ENCODE measurements at places on chromosomes 7 and 10.

DNA sequence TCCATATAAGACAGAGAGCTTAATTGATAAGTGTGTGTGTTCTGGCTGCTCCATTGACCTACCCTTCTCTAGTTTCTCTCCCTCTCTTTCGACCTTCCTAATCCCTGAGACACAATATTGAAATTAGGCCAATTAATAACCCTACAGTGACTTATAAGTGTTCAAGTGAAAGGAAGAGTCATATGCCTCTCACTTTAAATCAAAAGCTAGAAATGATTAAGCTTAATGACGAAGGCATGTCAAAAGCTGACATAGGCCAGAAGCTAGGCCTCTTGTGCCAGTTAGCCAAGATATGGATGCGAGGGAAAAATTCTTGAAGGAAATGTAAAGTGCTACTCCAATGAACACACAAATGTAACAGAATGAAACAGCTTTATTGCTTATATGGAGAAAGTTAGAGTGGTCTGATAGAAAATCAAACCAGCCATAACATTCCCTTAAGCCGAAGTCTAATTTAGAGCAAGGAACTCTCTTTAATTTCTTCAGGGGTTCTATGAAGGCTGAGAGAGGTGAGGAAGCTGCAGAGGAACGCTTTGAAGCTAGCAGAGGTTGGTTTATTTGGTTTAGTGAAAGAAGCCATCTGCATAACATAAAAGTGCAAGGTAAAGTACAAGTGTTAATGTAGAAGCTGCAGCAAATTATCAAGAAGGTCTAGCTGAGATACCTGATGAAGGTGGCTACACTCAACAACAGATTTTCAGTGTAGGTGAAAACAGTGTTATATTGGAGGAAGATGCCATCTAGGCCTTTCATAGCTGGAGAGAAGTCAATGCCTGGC lies 53.8 kb downstream of the ST7 start:
- no peak for DNase-seq

DNA sequence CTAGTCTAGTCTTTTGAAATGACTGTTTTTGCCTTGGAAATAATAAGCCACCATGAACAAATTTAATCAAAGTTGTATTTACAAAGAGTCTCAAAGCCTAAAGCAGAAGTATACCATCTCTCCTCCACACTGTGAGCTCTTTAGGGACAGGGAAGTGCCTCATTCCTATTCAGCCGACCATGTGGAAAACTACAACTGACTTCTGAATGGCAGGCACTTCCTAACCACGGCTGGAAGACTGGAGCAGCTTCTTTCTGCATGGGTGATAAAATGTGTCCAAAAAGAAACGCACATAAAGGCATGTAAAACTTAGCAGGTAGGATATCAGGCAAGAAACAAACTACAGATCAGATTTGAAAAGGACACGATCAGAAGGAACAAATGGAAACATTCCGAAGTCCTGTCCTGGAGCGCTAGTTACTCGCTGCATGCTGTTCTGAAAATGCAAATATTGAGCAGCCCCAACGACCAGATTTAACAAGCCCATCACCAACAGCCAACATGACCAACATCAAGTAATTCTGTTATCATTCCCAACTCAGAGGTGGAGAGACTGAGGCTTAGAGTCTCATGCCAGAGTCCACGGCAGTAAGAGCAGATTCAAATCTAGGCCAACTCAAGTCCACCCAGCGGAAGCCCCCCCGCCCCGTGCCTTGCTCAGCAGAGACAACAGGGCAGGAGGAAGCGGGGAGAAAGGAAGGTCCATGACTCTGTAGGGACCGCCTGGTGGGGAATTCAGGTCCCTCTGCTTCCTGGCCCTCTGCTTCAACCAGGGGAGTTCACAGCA lies 26.5 kb downstream of the CTBP2 start:
- DNase-seq = no peak

DNA sequence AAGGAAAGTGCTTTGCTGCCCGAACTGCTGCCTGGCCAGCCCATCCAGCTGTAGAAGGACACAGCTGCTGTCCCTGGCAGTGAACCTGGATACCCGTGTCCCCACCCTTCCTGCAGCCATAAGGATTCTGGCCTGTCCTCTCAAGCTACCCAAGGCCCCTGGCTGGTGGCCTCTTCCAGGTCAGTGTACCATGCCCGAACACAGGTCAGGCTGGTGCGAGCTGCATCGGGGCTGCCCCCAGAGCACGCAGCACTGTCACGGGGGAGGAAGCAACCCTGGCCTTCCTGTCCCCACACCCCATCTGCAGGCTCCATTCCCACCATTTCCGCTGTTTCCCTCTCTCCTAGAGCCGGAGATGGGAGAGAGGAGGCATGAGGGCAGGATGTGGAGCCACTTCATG lies 30.5 kb upstream of the PWWP2B start:
- DNase-seq = no peak

DNA sequence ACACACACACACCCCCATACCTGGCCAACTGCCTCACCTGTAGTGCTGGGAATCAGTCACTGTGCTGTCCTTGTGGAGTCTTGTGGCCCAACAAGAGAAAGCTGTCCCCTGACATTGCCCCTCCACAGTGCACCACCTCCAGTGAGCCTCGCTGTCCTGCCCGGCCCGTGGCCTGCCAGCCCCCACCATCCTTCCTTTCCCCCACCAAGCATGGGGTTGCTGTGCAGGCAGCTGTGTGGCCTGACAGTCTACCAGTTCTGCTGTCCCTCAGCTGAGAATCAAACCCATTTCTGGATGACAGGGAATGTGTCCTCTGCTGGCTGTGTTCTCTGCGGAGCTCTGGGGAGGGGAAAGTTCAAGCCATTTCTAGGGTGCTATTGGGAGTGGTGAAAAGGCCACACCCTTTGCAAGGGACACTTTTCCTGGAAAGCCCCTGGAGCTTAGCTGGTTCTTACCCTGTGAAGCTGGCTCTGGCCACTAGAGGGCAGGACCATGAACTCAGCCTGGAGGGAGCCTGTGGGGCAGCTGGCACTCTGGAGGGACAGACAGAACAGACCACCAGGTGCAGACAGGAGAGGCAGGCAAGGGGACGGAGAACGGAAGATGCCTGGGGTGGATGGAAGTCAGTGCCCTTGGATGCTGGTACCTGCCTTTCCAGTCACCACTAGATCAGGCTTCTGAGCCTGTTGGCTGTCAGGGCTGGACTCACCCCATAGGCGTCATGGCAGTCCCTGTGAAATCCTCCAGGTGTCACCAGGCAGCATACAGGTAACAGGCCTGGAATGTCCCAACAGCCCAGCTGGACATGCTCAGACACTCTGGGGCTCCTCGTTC lies 10.5 kb upstream of the MTPAP start:
- peak; percentile 18 for DNase-seq

DNA sequence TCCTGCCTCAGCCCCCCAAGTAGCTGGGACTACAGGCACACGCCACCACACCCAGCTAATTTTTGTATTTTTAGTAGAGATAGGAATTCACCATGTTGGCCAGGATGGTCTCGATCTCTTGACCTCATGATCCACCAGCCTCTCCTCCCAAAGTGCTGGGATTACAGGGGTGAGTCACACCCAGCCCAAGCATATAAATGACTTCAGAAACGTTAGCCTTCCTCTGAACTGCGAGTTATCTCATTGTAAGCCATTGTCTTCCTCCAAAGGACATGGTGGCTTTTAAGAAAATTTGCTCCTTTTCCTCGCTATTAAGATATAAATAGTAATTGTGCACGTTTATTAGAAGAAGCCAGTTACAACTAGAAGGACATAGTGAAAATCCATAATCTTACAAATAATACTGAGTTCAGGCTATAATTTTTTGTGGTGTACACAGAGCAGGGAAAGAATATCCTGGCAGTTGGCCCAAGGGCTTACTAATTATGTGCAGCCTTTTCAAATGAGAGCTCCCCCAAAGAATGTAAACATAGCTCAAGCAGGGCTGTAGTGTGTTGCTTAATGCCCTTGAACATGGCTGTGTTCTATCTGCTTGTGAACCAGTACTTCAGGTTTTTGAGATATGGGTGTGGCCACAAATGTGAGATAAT lies 495.8 kb downstream of the PARD3 start:
- peak; percentile 67 for DNase-seq

DNA sequence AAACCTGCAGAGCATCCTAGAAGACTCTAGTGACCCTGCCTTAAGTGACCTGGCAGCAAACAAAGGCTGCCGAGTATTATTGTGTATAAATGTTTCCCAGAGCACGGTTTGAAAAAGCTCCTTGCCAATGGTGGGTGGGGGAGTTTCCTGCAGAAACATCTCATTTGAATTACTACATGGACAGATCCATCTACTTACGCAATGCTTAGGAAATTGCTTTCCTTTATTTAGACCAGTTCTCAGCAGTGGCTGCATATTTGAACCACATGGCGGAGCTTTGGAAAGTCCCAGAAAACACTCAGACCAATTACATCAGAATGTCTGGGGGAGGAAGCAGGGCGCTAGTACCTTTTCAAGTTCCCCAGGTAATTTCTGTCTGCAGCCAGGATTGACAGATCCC lies 560.9 kb downstream of the SDK1 start:
- no peak for DNase-seq

DNA sequence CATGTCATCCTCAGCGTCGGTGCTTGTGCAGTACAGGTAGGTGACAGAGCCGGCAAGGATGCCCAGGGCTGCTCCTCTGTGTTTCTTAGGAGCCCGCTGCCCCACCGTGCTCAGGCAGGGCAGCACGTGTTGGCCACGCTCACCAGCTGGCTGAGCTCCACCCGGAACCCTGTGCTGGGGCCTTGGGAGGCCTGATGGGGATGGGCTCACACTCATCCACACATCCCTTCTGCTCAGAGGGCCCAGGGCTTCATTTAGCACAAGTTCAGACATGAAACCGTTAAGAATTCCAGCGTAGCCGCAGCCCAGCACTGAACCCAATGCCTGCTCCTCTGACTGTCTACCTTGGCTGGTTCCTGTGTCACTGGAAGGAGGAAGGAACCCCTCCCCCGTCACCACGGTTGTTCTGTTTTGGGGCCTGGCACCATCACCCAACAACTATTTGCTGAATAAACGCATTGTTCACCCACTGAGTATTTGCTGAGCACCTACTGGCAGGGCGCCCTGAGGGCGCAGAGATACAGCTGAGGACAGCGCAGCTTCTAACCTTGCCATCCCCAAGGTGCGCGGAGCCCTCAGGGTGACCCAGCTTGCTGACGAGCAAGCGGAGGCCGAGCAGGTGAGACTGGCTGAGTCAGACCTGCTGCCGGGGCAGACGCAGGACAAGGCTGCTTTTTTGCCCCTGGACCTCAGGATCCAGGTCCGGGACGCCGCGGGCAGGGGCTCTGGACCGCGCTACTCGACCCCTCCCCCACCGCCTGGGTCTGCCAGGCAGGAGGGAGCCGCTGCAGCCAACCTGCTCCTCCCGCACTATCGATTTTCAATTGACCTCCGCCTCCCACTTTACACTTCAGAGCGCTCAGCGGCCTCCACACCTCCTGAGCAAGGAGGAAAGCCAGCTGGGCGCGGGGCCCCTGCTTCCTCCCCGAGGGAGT lies 50.6 kb upstream of the RET start:
- DNase-seq = no peak

GRCh38 chr10:119713744-119714483 lies 11.9 kb upstream of the INPP5F start:
- no peak for DNase-seq

DNA sequence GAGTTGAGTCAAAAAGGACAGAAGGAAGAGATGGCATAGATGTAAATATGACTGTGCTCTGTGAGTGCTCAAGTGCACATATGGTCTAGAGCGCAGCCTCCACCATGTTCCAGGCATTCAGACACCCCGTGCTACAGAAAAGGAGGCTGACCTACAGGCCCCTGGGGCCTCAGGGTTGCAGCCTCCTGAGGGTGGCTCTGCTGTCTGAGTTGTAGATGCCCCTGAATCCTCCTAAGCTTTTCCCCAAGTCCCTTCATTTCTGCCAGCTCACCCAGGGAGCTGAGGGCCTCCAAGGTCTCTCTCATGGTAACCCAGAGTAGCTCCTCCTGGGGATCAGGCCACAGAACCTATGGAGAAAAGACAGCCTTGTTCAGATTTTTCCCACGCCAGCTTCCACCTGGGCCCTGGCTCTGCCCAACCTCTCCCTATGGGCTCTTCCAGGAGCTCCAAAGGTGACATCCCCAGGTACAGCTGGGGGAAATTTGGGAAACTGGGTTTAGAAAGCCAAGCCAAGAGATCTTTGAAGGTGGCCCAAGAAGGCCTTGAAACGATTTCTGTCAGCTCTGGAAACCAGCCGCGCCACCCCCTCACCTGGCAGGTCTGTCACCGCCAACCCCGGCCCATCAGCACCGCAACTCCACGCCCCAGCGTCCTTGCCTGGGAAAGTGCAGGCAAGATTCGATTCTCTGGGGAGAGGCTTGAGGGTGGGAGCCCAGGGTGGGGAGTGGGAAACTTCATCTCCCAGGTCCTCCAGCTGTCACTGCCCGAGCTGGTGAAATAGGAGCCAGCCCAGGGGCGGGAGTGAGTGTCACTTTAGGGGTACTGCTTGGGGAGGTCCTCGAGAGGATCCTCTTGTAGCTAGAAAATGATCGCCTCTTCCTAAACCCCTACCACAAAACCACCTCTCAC lies 2.4 kb downstream of the ZNF467 start:
- DNase-seq = no peak

DNA sequence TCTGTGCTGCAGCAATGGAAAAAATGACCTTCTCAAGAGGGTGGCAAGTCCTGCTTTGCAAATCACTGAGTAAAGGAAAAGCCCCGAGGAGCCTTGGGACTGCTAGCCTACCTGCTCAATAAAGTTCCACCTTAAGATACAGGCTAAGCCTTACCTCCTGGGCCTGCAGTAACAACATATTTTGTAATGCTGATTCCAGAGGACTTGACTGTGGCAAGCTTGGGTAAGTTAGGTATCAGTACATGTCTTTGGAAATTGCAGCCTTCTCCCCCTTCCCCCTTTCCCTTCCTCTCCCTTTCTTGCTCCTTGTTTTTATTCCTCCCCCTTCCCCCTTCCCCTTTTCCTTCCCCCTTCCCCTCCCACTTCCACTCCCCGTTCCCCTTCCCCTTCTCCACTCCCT lies 126.2 kb downstream of the SORCS3 start:
- no peak for DNase-seq

- no peak for DNase-seq
Observed at GRCh38 chr10:110535958-110536891, 31.3 kb upstream of the SMC3 start.

Measured in NCI-H1930 (cell line).